ENCODE measurements at places on chromosomes 7 and 10. TPM values are rescaled to one million over a fixed set of nuclear protein-coding genes. Genes with fewer than 3 reads are reported as not detected.
A peak's percentile ranks its signal among the peaks of the same experiment; 100 is the strongest.

AOAH gene
- 2.9 TPM for polyA plus RNA-seq

PUS7 gene
- polyA plus RNA-seq = 1.6 TPM

NME8 gene
- polyA plus RNA-seq = not detected

CYP3A4 gene
- polyA plus RNA-seq = 310 TPM

DNA sequence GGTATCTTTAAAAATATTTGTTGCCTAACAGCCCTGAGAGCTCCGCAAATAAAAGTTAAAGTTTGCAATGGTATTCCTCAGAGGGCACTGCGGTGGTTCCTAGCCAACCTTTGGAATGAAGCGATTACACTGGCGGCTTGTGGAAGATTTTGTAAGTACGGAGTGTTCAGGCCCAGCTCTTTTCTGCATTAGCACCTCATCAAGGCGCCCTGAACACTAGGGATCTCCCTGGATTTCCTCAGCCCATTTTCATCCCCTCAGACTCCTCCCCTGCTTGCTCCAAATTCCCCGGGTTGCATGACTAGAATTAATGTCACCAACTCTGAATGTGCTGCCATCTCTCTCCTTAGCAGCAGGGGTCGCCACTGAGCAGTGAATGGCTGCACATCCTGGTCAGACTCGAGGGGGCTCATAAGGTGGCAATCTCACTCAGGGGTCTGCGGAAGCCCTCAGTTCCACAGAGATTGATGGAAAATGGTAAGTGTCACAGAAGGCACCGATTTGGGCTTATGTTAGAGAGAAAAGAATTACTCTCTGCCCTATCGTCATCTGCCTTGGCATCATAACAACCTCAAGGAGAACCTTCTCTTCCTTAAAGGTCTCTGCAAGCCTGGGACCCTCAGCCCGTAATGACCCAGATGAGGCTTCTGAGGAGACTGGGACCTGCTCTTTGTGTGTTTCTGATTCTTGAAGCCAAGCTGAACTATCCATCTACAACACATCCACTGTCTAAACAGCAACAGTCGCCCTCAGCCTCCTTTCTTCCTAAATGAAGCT, 262.8 kb upstream of the AOAH start:
- DNase-seq = peak; percentile 64
- H3K27me3 ChIP-seq = no peaks in the 10 kb centered on the region
- H3K27ac ChIP-seq = no peak overlapping the region
- no peak overlapping the region for H3K4me3 ChIP-seq
- H3K36me3 ChIP-seq = no peaks in the 10 kb centered on the region

DNA sequence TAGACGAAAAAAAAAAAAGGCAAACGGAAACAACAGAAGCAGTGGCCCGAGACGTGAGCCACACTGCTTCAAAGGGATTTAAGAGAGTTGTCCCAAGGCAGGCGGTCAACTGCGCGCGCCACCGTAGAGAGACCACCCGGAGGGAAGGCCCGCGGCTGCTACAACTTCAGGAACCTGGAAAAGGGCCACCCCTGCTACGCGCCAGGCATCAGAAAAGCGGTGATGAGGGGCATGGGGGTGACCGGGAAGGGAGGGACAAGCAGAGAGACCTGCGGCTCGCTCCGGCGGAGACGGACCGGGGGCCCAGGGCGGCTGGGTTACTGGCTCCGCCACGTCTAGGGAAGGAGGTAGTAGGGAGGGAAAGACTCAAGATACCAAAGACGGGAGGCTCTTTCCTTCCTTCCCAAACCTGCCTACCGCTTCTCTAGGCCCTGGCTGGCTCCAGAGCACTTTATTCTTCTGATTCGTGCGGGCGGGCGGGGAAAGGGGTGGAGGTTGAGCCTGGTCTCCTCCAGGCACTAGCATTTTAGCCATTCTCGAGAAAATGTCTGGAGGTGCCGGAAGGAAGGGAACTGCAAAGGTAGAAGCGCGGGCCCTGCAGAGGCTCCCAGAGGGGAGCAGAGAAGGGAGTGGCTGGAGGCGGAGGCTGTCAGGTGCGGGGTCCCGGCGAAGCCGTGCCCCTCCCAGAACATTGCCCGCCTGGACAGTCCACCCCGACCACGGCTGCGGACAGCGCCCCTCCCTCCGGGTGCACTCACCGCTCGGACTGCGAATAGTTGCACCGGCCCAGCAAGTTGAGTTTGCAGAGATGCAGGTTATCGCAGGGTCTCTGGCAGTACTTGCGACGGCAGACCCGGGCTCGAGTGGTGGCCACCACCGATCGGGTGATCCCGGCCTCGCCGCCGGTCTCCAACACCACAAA, 993 bp downstream of the ZC3HAV1 start:
- peak overlapping the region; percentile 100 for H3K27ac ChIP-seq
- DNase-seq = peak; percentile 32
- no peaks in the 10 kb centered on the region for H3K27me3 ChIP-seq
- H3K4me1 ChIP-seq = peaks cover 2% of the 10 kb centered on the region
- peak overlapping the region; percentile 86 for H3K4me3 ChIP-seq

- H3K27me3 ChIP-seq = no peaks in the 10 kb centered on the region
- no peaks in the 10 kb centered on the region for H3K36me3 ChIP-seq
- peak within 1 kb of the TSS; percentile 63 for H3K4me3 ChIP-seq
Observed at GRCh38 chr7:954330-955238, at the start of gene ADAP1. Gene ADAP1, minus strand, starts transcription at chr7:954680. Its CDS starts 203 bp downstream, at chr7:954477.

- no peak for DNase-seq
- no peaks in the 10 kb centered on the region for H3K27me3 ChIP-seq
- no peaks in the 10 kb centered on the region for H3K36me3 ChIP-seq
- no peaks in the 10 kb centered on the region for H3K4me1 ChIP-seq
Observed at GRCh38 chr7:82373926-82374635, 69.5 kb downstream of the CACNA2D1 start.

DNA sequence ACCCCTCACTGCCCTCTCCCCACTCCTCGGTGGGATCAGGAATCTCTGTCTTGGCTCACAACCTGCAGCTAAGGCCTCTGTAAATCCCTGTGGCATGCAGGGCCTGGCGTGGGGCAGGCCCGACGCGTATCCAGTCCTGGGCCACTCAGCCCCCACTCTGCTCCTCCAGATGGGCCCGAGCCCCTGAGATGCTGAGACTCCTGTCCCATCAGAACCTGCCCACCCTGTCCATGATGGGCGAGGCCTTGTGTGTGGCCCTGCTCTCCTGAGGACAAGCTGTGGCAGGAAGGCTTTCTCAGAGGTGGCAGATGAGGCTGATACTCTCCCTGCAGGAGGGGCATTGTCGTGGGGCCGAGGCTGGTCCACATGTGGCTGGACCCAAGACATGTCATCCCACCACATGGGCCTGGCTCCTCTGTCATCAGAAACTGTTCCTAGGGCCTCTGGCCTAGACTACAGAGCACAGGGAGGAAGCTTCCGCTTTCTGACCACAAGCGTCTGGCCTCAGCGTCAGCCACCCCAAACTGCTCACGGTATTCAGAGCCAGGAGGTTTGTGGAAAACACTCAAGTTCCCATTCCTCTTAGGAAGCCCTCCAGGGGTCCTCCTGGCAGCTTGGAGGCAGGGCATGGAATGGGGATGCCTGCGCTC, 6.0 kb downstream of the ALOX5 start:
- no peak overlapping the region for H3K4me3 ChIP-seq
- H3K27ac ChIP-seq = peak overlapping the region; percentile 18
- H3K27me3 ChIP-seq = peaks cover 3% of the 10 kb centered on the region

DNA sequence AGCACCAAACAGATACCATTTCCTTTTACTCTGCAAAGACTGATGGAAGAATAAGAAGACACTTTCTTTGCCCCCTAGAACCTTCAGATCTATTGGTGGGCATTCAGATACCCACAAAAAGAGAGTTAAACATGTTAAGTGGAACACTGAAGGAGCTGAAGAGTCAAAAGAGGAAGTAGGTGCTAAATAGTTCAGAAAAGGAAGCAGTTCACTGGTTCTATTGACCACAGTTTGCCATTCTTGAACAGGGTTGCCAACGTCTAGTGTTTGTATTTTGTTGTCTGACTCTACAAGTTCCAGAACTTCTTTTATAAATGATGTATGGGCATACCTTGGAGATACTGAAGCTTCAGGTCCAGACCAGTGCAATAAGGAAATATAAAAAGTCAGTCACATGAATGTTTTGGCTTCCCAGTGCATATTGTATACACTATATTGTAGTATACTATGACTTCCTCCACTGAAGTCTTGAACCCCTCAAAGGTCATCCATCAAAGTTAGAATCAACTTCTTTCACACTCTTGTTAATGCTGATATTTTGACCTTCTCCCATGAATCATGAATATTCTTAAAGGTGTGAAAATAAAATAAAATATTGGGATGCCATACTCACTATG, 47.5 kb upstream of the AGR3 start:
- H3K4me3 ChIP-seq = no peak overlapping the region
- no peaks in the 10 kb centered on the region for H3K36me3 ChIP-seq
- no peak for DNase-seq
- peaks cover 5% of the 10 kb centered on the region for H3K4me1 ChIP-seq
- H3K27ac ChIP-seq = no peak overlapping the region

- no peaks in the 10 kb centered on the region for H3K4me1 ChIP-seq
- no peak overlapping the region for H3K27ac ChIP-seq
- no peak for DNase-seq
- no peaks in the 10 kb centered on the region for H3K27me3 ChIP-seq
- H3K4me3 ChIP-seq = no peak overlapping the region
Observed at GRCh38 chr7:137880432-137880831, 33.7 kb upstream of the DGKI start.

DNA sequence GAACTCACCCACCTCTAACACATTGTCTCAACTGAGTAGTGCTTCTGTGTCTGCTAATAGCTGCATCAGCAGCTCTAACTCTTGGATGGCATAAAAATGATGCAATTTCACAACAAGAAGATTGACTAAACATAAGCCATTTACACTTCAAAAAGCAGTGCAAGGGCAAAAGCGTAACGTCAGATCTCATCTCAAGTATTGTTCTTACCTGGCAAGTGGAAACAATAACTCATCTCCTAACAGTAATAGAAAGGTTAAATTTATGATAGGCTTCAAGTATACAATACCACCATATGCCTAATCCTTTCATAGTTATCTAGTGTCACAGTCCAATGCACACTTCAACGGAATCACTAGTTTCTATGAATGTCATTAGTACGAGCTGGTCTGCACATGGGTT, 14.8 kb downstream of the TPK1 start:
- no peak for DNase-seq
- H3K27me3 ChIP-seq = no peaks in the 10 kb centered on the region
- no peak overlapping the region for H3K4me3 ChIP-seq
- peaks cover 5% of the 10 kb centered on the region for H3K4me1 ChIP-seq
- no peaks in the 10 kb centered on the region for H3K36me3 ChIP-seq

DNA sequence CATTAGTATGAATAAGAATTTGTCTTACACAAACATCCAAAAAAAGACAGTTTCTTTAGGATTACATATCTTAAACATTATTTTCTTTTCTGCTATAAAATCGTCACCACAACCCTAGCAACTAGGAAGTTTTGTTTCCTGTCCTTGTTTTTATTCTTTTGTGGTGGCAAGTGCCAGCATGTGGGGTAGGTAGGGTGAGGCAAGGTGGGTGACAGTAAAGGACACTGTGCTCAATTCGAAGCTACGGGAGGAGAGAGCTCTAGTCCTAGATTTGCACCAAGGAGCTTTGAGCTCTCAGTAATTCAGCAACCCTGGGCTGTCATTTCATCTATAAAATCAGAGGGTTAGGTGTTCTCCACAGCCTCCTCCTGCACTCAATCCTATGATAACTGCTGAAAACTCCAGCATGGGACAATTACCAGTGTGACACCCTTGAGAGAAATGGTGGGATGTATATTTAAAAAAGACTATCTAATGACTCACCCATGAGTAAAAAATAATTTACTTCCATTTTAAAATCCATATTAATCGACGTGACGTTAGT, 187.1 kb downstream of the FAM107B start:
- DNase-seq = no peak
- no peak overlapping the region for H3K4me3 ChIP-seq
- no peaks in the 10 kb centered on the region for H3K36me3 ChIP-seq
- peaks cover 8% of the 10 kb centered on the region for H3K4me1 ChIP-seq
- H3K27me3 ChIP-seq = no peaks in the 10 kb centered on the region

DNA sequence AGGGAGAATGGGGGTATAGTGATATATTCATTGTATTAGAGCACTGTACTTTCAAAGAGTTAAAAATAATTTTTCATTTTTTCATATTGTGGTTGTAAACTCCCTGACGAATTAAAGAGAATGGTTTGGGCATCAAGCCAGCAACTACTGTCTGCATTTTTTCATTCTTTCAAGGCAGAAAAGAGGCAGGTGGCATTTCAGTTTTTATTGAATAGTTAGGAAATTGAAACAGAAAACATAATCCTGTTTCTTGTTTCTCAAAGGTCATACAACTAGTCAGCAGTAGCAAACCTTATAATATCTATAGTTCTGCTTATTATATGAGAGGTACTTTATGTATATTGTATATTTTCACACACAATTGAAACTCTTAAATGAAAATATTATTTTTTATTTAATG, 303.9 kb upstream of the KCND2 start:
- H3K4me1 ChIP-seq = no peaks in the 10 kb centered on the region
- no peak overlapping the region for H3K27ac ChIP-seq
- H3K27me3 ChIP-seq = no peaks in the 10 kb centered on the region
- no peak overlapping the region for H3K4me3 ChIP-seq
- DNase-seq = no peak

DNA sequence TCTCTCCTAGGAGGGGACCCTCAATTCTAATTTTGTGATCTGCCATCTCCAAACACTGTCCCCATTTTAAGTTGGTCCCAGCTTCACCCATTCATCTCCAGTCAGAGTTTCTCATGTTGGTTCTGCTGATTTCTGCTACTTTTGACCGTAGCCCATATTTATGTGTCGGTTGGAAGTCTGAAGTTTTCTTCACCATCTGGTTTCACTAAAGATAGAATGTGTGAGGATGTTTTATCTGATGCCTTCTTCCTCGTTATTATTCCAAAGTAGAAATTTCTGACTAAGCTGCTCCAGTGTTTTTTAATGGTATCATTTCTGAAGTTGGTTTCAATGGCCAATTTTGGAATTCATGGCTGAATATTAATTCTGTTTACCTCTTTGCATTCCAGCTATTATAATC, 21.3 kb upstream of the IFIT2 start:
- H3K27ac ChIP-seq = no peak overlapping the region
- DNase-seq = no peak
- peaks cover 19% of the 10 kb centered on the region for H3K4me1 ChIP-seq
- no peaks in the 10 kb centered on the region for H3K36me3 ChIP-seq

- no peak overlapping the region for H3K4me3 ChIP-seq
- H3K27me3 ChIP-seq = no peaks in the 10 kb centered on the region
- H3K4me1 ChIP-seq = peaks cover 7% of the 10 kb centered on the region
- peak overlapping the region; percentile 53 for H3K27ac ChIP-seq
Observed at GRCh38 chr7:104927055-104927454, 87.0 kb upstream of the KMT2E start.

DNA sequence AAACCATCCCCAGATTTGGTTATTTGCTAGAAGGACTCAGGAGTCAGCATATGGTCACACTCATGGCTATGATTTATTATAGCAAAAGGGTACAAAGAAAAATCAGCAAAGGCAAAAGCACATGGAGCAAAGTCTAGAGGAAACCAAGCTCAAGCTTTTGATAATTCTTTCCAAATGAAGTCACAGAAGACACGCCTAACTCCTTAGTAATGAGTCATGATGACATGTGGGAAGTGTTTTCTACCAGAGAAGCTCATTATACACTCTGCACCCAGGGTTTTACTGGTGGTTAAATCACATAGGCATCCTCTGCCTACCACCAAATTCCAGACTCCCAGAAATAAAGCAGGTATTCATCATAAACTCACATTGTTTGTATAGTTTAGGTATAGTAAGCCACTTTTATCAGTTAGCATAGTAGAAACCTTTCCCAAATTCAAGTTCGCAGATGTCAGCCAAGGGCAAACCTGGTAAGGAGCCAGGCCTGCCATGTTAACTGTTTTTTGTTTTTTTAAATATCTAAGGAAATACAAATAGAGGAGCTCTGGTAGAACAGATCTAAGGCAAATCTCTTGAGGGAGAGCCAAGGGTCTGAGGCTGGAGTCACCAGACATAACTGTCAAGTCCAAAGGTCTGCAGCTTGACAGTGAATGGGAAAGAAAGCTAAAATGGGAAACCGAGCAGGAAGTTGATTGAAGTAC, 15.4 kb upstream of the HIBADH start:
- no peak overlapping the region for H3K4me3 ChIP-seq
- no peaks in the 10 kb centered on the region for H3K36me3 ChIP-seq
- peaks cover 27% of the 10 kb centered on the region for H3K4me1 ChIP-seq
